Calu3 (cell line): ENCODE measurements at places on chromosomes 6 and 20. TPM values are rescaled to one million over a fixed set of nuclear protein-coding genes. Genes with fewer than 3 reads are reported as not detected.

DNA sequence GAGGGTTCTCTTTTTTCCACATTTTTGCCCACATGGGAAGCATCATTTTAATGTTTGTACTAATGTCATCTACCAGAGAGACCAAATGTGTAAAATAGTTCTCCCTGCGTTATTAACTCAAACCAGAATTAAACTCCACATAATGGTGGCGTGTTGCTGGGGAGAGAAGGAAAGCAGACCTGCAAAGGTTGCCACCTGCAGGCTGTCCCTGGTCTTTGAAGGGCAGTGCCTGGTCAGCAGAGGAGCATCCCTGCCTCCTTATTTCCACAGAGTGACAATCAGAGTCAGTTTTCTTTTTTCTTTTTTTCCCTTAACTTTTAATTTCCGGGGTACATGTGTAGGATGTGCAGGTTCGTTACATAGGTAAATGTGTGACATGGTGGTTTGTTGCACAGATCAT, 214.5 kb downstream of the TBX18 start:
- peaks cover 38% of the 10 kb centered on the region for H3K4me1 ChIP-seq
- H3K27ac ChIP-seq, result no peak overlapping the region
- no peaks in the 10 kb centered on the region for H3K36me3 ChIP-seq
- no peak overlapping the region for H3K4me3 ChIP-seq
- DNase-seq, result peak; percentile 26
- H3K27me3 ChIP-seq, result no peaks in the 10 kb centered on the region

- no peaks in the 10 kb centered on the region for H3K27me3 ChIP-seq
- H3K4me3 ChIP-seq, result peak overlapping the region; percentile 83
- H3K36me3 ChIP-seq, result peaks cover 40% of the 10 kb centered on the region
- peak overlapping the region; percentile 73 for H3K27ac ChIP-seq
- peaks cover 12% of the 10 kb centered on the region for H3K4me1 ChIP-seq
These were observed 2.0 kb downstream of the ATXN1 start for GRCh38 chr6:16759181-16759645.

- H3K27ac ChIP-seq, result no peak overlapping the region
- H3K36me3 ChIP-seq, result no peaks in the 10 kb centered on the region
- H3K27me3 ChIP-seq, result peaks cover 47% of the 10 kb centered on the region
- no peak overlapping the region for H3K4me3 ChIP-seq
- no peaks in the 10 kb centered on the region for H3K4me1 ChIP-seq
These were observed 394.5 kb downstream of the CDC5L start for GRCh38 chr6:44781912-44782597.

GRCh38 chr20:10433014-10433622, 904 bp downstream of the MKKS start:
- H3K36me3 ChIP-seq, result peaks cover 39% of the 10 kb centered on the region
- peaks cover 41% of the 10 kb centered on the region for H3K4me1 ChIP-seq
- DNase-seq, result no peak
- H3K4me3 ChIP-seq, result peak overlapping the region; percentile 90
- H3K27me3 ChIP-seq, result no peaks in the 10 kb centered on the region
- H3K27ac ChIP-seq, result peak overlapping the region; percentile 88

DNA sequence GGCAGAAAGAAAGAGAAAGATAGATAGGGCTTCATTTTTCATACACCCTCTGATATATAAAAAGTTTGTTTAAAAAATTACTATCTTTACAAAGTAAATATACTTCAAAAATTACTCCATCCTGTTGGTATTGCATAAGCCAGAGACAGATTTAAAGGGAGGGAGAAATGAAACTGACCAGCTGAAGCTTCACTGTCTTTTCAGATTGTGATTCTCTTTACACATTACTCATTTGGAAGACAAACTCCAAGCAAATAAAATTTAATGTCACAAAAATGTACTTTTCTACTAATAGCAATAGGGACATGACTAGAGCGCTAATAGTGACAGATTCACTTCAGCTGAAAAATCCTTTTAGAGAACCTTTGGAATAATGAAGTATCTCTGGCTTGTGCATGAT, 38.6 kb upstream of the MARCKS start:
- no peaks in the 10 kb centered on the region for H3K36me3 ChIP-seq
- H3K4me1 ChIP-seq, result no peaks in the 10 kb centered on the region
- peak overlapping the region; percentile 39 for H3K27ac ChIP-seq
- H3K4me3 ChIP-seq, result no peak overlapping the region

DNA sequence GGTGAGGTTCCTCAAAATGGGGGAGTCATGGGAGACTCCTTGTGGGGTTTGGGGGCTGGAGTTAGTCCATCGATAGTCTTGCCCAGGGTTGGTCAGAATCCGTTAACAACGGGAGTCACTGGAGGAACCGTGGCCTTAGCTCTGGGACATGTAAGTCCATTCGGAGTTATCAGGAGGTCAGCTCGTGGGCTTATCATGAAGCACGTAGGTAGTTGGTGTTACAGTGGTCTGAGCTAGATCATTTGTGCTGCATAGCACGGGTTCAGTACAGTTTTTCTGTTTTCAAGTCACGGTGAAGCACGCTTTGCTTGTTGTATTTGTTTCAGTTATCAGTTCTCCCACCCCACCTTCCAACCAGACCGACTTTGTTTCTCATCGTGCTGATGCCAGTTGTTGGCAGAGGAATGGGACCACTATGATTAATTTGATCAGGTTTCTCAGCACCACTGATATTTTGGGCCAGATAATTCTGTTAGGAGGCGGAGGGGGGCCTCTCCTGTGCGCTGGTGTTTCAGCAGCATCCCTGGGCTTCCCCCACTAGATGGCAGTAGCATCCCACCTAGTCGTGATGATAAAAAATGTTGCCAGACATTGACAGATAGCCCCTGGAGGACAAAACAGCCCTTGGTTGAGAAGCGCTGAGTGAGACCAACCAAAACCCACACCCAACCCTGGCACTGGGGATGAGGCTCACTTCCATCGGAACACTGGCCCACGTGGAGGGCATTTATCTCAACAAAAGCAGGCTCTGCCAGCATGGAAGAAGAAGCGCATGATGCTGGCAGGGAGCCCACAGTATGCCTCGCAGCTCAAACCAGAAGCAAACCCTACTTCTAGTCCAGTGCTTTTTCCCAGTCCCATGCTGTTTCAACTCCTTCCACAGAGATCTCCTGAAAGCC, 2.2 kb upstream of the APMAP start:
- H3K36me3 ChIP-seq, result peaks cover 13% of the 10 kb centered on the region
- H3K27ac ChIP-seq, result no peak overlapping the region
- no peak overlapping the region for H3K4me3 ChIP-seq
- no peaks in the 10 kb centered on the region for H3K27me3 ChIP-seq
- DNase-seq, result peak; percentile 60

DNA sequence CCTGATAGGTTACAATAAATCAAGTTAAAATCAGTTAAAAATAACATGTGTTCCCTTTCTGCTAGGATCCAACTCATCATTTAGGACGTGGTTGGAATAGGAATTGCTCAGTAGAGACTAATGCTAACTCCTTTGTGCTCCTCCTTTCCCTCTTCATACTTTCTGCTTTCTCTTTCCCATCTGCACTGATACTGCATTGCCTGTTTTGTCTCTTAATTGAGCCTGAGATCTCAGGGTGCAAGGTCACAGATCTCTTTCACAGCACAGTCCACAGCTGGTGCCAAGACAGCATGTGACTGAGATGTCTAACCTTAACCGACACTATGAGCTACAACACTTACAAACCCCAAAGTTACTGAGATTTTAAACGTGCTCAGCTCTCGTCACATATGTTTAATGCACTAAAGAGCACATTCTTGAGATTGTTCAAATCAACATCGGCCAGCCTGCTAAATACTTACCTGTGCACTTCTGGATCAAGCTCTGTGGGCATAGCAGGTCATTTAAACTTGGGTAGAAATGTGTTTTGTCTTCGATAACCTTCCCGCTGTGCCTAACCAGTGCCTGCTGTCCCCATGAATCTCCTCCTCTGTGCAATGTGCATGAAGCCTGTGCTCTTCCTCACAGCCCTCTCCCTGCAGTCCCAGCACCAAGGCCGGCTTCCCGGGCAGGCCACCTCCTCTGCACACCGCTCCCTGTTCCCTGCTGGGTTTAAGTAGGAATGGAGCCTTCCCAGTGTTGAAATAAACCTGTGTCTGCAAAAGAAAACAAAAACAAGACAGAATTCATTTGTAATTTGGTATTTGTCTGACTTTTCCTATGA, 39.6 kb upstream of the AFDN start:
- peaks cover 5% of the 10 kb centered on the region for H3K36me3 ChIP-seq
- no peak overlapping the region for H3K27ac ChIP-seq
- H3K4me1 ChIP-seq, result peaks cover 12% of the 10 kb centered on the region
- no peaks in the 10 kb centered on the region for H3K27me3 ChIP-seq

GRCh38 chr6:111809264-111809663, 64.0 kb downstream of the FYN start:
- no peaks in the 10 kb centered on the region for H3K27me3 ChIP-seq
- no peak overlapping the region for H3K4me3 ChIP-seq
- peaks cover 69% of the 10 kb centered on the region for H3K4me1 ChIP-seq
- DNase-seq, result no peak

GRCh38 chr20:59800309-59800708, 133.1 kb downstream of the SYCP2 start:
- H3K4me1 ChIP-seq, result no peaks in the 10 kb centered on the region
- no peak overlapping the region for H3K27ac ChIP-seq
- no peaks in the 10 kb centered on the region for H3K36me3 ChIP-seq

GRCh38 chr6:1923449-1923848, 313.7 kb downstream of the FOXC1 start:
- peaks cover 4% of the 10 kb centered on the region for H3K36me3 ChIP-seq
- H3K4me1 ChIP-seq, result no peaks in the 10 kb centered on the region
- H3K27me3 ChIP-seq, result no peaks in the 10 kb centered on the region
- no peak overlapping the region for H3K4me3 ChIP-seq
- no peak overlapping the region for H3K27ac ChIP-seq

GRCh38 chr6:15608396-15608795, 54.4 kb downstream of the DTNBP1 start:
- H3K27ac ChIP-seq, result no peak overlapping the region
- H3K27me3 ChIP-seq, result no peaks in the 10 kb centered on the region
- H3K4me1 ChIP-seq, result no peaks in the 10 kb centered on the region
- no peak overlapping the region for H3K4me3 ChIP-seq
- no peaks in the 10 kb centered on the region for H3K36me3 ChIP-seq

- no peak for DNase-seq
- no peak overlapping the region for H3K4me3 ChIP-seq
- H3K27ac ChIP-seq, result no peak overlapping the region
- H3K27me3 ChIP-seq, result no peaks in the 10 kb centered on the region
- no peaks in the 10 kb centered on the region for H3K36me3 ChIP-seq
- no peaks in the 10 kb centered on the region for H3K4me1 ChIP-seq
These were observed 363.2 kb upstream of the FLRT3 start for GRCh38 chr20:14700639-14700960.

GRCh38 chr20:53104884-53105283, 132.7 kb downstream of the TSHZ2 start:
- H3K27me3 ChIP-seq, result peaks cover 15% of the 10 kb centered on the region
- no peak overlapping the region for H3K27ac ChIP-seq
- no peak overlapping the region for H3K4me3 ChIP-seq
- H3K36me3 ChIP-seq, result no peaks in the 10 kb centered on the region
- H3K4me1 ChIP-seq, result no peaks in the 10 kb centered on the region
- DNase-seq, result no peak

DNA sequence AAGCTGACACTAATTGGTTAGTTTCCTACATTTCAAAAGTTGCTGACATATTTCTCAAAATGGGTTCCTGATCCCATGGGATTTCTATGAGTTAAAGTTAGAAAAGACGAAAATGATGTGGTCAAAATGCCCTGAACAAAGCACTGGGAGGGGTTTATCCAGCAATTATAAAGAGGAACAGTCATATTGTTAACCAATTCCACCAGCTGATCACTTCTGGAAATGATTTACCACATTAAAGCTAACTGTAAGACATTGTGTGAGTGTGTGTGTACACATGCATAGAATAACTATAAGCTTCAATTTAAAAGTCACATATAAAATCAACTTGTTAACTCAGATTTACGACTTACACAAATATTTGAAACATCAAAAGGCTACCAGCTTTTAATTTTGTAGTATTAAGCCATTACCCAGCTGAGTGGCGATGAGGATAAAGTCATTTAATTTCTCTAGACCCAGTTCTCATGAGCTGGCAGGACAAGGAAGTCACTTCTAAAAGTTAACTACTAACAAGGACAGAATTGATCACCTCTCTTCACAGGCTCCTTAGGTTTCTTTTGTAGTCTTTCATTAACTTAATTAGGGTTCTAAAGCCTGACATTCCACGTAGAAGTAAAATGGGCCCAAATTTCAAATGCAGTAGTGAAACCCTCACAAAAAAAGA, 40.4 kb downstream of the MAN1A1 start:
- H3K4me1 ChIP-seq, result peaks cover 45% of the 10 kb centered on the region
- H3K27ac ChIP-seq, result peak overlapping the region; percentile 64
- no peak for DNase-seq
- peak overlapping the region; percentile 36 for H3K4me3 ChIP-seq
- H3K27me3 ChIP-seq, result no peaks in the 10 kb centered on the region

DNA sequence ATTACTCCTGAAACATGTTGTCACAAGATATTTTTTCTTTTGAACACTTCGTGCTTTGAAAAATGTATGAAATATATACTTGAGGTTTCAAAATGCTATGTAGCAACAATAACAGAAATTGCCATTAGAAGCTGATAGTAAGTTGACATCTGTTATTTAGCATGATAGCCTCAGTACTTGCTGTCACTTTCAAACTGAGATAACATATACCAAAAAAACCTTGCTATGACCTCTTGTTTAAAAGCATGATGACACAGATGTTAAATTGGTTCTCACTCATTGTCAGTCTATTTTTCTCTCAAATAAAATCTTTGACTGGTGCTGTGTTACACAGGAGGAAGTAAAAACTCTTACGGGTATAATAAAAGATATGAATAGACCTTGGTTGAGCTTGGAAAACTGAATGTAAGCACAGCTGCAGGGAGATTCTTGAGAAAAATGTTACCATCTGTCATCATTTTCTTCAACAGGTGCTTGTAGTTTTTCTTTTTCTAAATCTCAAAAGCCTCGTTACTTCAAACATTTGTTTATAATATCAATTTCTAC, 18.6 kb downstream of the MOXD1 start:
- H3K4me1 ChIP-seq, result no peaks in the 10 kb centered on the region
- H3K36me3 ChIP-seq, result no peaks in the 10 kb centered on the region
- DNase-seq, result no peak

The PPP1R3G gene
- 0.07 and 0.20 TPM in 2 replicates for total RNA-seq

The OR10C1 gene
- not detected in 2 replicates for total RNA-seq

The PHACTR1 gene
- total RNA-seq, result 0.21 TPM in 1 of 2 replicates, not detected in the other

The TRMT6 gene
- total RNA-seq, result 14.2 and 15.5 TPM in 2 replicates

The SEL1L2 gene
- total RNA-seq, result not detected in 2 replicates
